Muscle of leg (tissue), 16 donors: ENCODE measurements at places on chromosomes 5 and 9.

DNA sequence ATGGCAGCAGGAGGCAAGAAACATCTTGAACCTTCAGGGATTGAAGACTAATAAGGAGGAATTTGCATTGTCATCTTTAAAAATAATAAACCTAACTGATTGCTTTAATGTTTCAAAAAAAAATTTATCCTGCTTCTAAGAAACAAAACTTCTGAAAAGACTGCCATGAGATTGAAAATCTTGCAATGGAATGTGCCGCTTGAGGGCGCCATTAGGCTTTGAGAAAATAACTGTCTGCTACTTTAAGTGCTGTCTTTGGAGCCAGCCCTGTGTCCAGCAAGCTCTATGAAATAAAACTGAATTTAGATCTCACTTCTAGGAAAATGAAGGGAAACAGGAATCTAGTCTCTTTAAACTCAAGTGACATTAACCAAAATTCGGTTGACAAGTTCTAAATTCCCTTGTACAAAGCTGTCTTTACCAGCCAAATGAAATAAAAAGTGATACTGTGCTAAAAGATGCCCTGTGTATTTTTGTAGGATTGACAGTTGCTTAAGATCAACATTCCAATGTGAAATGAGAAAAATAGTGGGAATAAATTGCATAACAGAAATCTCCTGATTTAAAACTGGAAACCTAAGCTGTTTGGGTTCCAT, 79.4 kb downstream of the ESM1 start:
- DNase-seq: peak; percentile 78

DNA sequence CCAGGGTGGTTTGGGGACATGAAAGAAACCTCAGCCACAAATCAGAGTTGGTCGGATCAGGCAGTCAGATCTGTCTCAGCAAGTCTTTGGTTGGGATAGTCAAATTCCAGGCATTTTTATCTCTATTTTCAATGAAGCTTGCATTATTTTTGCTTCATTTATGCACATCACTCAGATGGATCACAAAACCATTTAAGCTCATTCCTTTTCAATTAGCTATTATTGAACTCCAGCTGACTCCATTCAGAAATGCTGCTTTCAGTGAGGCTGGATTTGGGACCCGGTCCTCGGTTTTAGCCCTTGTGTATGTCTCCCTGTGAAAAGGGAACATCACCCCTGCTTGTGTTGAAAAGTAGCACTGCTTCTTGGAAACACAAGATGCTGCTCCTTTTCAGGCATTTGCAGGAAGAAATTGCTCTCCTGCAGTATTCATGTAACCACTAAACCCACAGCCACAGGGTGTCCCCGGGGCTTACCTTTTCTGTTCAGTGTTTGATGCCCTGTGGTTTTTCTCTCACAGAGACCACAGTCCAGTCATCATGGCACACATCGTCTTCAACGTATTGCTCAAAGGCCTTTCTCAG, 232.9 kb downstream of the NFIB start:
- DNase-seq: no peak

DNA sequence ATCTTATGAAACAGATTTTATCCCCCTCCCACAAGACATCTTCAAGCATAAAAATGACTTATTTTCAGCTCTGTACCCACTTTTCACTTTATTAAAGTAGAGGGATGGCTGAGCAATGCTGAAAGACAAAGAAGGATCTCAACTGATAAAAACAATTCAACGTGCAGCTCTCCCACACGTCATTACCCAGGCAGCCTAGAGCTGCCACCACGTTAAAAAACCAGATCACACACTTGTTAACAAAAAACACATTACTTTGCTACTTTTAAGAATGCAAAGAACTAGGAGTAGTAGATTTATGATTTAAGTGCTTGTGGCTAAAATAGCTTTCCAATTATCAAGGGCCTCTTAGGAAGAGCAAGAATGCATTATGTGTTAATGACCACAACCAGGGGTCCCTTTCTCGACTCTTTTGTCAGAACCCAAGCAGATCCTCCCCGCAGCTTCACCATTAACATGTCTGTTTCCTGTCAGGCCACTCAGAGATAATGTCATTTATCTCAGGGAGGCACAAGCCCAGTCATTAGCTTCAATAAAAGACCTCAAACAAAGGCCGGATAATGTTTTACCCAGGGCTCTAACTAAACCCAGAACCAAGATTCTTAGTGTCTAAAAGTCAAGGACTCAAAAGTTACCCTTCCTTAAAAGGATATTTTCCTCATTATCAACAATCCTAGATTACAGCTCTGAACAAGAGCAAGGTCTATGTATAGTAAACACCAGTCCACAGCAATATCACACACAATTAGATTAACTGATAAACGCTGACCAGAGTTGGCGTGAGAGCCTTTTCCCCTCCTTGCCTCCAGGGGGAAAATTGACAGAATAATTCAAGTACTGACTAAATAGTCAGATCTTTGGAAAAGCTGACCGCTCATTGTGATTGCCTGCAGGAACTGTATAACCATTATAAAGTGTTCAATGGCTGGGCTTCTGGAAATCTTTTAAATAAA, 7.5 kb downstream of the ZNF608 start:
- DNase-seq: peak; percentile 55

- DNase-seq: peak; percentile 47
Measured at GRCh38 chr9:131963072-131964030, 116.3 kb downstream of the MED27 start.

DNA sequence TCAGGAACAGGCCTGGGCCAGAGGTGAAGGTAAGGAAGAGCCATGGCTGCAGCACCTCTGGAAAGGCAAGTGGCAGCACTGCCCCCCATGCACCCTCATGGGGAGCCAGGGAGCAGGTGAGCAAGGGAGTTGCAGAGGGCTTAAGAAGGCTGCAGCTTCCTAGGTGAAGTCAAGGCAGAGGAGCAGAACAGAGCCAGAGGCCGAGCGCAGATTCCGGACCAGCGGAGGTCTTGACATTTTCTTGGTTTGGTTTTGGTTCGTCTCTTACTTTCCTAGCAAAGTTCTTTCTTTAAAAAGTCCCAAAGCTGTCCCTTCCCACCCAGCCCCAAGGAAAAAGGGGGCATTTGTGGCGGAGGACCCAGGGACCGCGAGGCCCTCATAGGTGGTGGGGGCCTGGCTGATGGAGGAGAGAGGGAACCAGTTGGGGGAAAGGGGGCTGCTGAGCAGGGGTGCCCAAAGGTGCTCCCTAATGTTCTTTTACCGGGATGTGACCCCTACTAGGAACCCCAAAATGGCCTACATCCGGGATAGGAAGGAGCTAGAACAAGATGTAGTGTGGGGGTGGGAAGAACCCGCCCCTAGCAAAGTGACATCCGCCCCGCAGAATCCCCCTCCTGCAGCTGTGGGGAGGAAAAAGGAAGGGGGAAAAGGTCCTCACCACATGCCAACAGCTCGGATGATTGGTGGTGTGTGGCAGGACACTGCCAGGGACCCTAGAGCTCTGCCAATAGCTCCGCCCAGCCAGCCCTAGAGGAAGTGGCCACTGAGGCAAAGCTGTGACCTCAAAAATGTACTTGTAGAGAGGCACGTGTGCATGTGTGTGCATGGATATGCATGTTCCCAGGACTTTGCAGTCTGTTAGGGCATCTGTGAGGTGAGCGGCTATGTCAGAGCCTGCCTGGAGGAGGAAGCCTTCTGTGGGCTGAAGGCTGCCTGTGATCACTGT, 914 bp upstream of the CD72 start:
- no peak for DNase-seq

DNA sequence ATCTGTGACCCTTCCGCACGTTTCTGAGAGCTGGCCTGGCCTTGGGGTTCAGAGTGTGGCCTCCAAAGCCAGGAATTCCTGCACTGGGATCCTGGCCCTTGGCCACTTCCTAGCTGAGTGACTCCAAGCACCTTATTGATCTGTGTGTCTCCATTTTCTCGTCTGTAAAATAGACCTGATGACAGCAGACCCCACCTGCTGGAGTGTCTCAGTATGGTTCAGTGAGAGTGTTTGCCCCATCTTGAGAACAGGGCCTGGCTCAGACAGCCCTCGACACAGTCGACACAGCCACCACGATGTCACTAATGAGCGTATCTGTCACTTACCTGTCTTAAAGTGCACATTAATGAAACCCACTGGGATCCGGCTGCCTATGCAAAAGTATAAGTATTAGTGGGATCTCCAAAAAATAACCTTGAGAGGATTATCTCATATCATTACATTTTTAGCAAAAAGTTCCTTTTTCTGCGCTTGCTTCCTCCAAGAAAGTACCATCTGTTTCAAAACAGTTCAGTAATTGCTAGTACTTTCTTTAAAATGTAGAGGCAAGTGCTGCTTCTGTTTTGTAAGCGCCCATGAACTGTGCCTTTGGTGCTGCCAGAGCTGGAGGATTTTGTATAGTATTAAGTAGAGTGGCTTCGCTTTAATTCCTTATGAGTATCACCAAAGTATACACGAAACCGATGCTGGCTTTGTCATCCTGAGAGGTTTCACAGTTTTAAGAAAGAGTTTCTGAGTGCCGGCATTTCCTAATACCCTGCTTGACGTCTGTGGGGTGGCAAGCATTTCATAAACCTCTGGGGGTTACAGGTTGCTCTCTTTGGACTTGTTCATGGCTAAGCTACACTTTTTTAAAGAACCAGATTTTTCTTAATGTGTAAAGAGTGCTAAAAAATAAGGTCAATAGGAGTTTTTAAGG, 31.7 kb downstream of the UBE2QL1 start:
- DNase-seq: no peak

- no peak for DNase-seq
Measured at GRCh38 chr5:179698935-179699615, at the start of gene CANX. Gene CANX (plus strand): TSS chr5:179698967. CDS start chr5:179705682, 6,715 bp downstream.

DNA sequence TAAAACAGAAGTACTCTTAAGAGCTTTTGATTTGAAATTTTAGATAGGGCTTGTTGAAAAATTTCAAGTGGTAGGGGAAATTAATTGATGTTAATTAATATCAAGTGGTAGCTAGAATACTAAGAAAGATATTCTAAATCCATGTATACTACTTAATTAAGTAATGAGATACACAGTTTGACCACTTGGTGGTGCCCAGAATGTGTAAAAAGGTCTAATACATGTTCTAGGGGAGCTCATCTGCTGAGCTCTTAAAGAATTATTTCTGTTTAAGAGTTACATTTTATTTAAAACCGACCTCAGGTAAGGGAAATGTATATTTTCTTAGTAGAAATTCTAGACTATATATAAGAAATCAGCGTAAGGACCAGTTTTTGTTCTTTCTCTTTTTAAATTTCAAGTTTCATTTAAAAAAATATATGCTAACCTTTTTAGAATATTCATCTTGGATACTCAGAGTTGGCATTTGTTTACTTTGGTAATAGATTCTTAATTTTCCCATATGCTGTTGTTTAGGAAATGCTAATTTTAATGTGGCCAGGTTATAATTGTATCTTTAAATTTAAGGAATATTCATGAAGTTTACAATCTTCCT, 61.5 kb downstream of the LNPEP start:
- DNase-seq: peak; percentile 71

- no peak for DNase-seq
Measured at GRCh38 chr9:130173666-130173983, 1.4 kb downstream of the NCS1 start.

- no peak for DNase-seq
Measured at GRCh38 chr5:52802272-52802973, 14.7 kb downstream of the ITGA1 start.

GRCh38 chr5:167358868-167359492, 932.5 kb upstream of the WWC1 start:
- DNase-seq: no peak

- peak; percentile 81 for DNase-seq
Measured at GRCh38 chr9:130857864-130858738, 23.0 kb downstream of the ABL1 start.
